HFFc6 (cell line): ENCODE measurements at places on chromosomes 2 and 18. TPM values are rescaled to one million over a fixed set of nuclear protein-coding genes. Genes with fewer than 3 reads are reported as not detected.

DNA sequence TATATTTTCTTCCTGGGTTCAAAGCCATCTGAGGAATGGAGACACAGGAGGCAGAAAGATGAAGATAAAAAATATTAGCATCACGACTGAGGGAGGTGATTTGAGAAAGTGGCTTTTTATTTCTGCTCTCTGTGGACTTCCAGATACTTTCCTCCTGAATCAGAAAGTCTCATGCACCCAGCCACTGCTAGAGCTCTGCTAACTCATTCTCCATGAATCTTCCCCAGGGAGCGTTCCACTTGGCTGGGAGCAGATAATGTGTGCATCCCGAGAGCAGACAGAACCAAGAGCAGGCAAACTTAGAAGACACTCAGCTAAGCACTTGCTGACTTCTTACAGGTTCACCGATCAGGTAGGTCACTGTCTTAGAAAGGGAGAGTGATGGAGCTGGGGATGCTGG, 264.1 kb upstream of the THUMPD2 start:
- peak; percentile 44 for DNase-seq

DNA sequence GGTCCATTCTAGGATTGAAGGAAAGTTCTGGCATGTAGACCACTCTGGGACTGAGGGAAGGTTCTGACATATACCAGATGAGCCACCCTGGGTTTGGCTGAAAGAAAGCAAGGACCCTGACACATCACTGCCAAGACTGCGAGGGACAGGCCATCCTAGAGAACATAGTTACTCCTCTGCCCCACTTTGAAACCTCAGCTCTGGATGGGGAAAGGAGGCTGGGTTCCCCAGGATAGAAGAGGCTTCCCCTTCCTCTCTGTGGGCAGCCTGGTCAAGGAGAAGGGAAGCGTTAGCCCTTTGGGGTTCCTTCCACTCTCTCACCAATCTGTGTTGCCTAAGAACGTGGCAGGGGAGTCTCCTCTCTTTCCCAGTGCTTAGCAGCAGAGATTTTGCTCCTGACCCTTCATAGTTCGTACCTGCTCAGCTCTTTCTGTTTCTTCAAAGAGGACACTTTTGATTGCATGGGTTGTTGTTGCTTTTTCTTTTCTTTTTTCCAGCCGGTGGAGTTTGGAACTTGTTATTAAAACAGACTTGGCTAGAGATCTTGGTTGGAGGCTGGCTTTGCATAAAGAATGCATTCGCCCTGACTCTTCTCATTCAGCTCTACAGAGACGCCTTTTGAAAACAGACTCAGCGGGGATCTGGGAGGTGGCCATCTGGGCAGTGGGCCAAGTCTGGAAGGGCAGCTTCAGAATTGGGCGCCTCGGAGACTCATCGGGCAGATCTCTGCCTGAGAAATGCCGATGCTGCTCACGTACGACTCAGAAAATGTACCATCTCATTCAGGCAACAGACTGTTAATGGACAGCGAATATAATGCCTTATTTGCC, 166.1 kb downstream of the CLIP4 start:
- DNase-seq: peak; percentile 39

DNA sequence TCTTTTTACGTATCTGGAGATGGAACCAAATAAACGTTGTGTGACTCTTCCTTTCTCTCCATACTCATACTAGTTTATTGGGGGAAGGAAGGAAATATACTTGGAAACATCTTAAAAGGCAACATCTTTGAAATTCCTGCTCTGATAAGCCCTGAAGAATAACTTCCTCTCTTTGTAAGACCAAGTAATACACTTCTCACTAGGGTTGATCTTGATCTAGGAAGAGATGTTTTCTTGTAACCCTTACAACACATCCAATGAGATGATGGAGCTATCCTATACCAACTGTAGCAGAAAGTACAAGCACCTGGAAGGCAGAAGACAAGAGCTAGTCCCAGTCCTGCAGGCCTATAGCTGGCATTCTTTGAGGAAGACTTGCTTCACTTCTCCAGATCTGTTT, 2.0 kb downstream of the ANKRD44 start:
- no peak for DNase-seq

DNA sequence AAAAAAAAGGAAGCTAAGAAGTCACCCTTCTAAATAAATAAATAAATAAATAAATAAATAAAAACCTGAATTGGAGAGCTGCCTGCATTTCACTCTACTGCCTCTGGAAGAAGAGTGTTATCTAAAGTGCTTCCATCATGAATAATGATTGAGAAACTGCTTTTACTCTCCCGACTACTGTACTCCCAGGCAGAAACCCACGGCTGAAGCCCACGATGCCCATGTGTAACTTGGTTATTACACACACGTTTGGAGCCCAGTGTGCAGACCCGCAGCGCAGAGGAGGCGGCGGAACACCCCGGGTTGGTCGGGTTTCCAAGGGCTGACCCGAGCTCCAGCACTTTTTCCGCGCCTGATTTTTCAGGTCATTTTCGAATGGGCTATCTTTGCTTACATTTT, 697 bp upstream of the SPATS2L start:
- peak; percentile 41 for DNase-seq

DNA sequence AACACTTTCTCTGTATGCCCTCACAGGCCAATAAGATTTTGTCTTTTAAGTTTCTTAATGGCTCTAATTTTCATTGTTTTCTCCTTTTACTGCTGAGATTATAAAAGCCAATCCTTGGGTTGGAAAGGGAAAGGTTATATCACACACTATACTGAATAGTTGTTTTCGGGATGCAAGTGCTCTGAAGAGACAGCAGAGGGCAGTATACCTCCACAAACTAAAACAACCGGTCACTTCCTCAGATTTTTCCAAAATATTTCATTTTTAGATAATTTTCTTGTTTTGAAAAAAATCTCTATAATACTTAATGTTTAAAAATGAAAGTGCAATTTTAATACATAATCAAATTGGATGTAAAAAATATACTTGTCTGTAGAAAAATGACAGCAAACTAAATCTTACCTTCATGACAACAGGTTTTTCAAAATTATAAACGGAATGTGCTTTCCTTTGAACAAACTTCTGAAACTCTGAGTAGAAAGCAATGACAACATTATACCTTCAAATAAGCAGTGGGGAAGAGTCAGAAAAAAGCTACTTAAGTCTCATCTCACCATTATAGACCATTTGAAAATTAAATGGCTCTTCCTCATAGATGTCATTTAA, 82.7 kb downstream of the ORC4 start:
- peak; percentile 10 for DNase-seq

- peak; percentile 6 for DNase-seq
Observed at GRCh38 chr18:3062798-3063680, 50.1 kb upstream of the LPIN2 start.

- DNase-seq: no peak
Observed at GRCh38 chr2:134149904-134150303, 104.0 kb upstream of the MGAT5 start.

- peak; percentile 67 for DNase-seq
Observed at GRCh38 chr2:176652300-176653182, 383.3 kb downstream of the MTX2 start.

GRCh38 chr2:220226546-220226945, 599.1 kb downstream of the SLC4A3 start:
- DNase-seq: no peak

- DNase-seq: no peak
Observed at GRCh38 chr18:79518028-79518682, 122.4 kb downstream of the NFATC1 start.

GRCh38 chr2:19874726-19875125, 27.1 kb downstream of the TTC32 start:
- no peak for DNase-seq

- no peak for DNase-seq
Observed at GRCh38 chr2:236814593-236814992, 245.0 kb downstream of the ACKR3 start.

- no peak for DNase-seq
Observed at GRCh38 chr2:71067567-71068217, 756 bp upstream of the NAGK start.

DNA sequence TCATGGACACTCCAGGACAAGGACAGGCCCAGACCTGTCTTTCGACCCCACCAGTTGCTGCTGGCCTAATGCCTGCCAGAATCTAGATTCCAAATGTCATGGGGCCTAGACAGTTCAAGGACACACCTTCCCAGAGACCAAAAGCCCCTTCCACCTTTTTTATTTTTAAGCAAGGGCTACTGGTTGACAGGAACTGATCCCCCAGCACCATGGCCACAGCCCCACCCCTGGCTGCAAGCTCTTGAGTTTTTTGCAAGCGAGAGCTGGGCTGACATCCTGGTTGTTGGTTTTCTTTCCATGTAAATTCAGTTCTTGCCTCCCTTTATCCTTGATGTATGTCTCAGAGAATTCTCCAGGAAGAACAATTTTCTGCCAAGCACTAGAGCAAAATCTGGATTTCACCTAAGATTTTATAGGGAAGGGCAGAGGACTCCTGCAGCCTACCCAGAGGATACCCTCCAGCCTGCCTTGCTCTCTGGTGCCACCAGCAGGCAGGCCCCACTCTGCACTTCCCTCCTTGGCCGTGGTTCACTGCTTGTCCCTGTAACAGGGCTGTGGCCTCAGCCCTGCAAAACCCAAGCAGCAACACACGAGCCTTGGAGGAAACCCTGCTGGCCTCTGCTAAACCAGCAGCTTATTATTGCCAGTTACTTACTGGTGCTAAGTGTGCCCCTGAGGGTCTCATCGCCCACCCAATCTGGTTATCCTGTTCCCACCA, 97.7 kb downstream of the TWIST2 start:
- DNase-seq: peak; percentile 55

- DNase-seq: no peak
Observed at GRCh38 chr2:207385076-207385475, 144.7 kb upstream of the CREB1 start.

DNA sequence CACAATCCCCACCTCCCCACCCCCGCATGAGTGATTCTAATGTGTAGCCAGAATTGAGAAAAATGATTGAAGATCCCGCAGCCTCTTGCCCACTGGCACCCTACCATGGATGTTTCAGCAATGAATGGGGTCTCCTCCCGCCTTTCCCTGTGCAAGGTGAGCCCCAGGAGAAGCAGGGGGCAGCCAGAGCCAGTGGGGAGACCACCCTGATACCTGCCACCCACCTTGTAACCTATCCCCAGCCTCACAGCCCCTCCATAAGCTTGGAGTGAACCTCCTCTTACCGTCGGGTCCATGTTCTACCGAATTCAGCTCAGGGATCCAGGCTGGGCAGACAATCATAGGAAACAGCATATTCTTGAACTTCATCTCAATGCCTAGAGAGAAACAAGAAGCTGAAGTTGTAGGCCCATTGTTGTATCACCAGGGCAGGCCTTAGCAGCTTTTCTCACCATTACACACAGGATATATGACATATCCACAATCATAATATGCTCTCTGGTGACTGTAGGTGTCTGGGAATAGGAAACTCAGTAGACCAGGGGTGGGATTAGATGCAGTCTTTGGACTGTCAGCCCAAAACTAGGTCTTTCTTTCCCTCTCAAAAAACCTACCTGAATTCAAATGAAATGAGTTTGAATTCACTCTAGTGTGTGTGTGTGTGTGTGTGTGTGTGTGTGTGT, 30.9 kb downstream of the XDH start:
- peak; percentile 24 for DNase-seq

GRCh38 chr18:72613534-72613930, 69.4 kb upstream of the CBLN2 start:
- no peak for DNase-seq

GRCh38 chr2:158745866-158746382, 49.2 kb upstream of the DAPL1 start:
- no peak for DNase-seq

- DNase-seq: peak; percentile 12
Observed at GRCh38 chr2:43818761-43819160, 19.9 kb downstream of the ABCG5 start.

DNA sequence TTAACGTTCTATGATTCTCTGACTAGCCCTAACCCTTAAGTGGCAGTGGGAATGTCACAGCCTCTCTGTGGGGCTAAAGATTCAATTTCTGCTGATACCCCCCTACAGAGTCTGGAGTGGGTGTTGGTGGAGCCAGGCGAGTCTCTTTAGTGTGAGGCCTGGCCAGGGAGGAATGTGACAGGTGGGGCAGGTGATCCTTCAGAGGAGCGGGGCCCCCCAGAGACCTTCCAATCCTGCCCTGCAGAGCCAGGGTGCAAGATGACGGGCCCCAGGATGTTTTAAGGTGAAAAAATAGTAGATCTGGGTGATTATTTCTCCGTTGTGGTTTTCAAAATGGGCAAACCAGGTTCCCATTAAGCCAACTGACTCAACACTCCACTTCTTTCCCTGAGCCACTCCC, 28.2 kb upstream of the DNMT3A start:
- no peak for DNase-seq

- DNase-seq: no peak
Observed at GRCh38 chr18:29326214-29326613, 1149.3 kb upstream of the CDH2 start.

DNA sequence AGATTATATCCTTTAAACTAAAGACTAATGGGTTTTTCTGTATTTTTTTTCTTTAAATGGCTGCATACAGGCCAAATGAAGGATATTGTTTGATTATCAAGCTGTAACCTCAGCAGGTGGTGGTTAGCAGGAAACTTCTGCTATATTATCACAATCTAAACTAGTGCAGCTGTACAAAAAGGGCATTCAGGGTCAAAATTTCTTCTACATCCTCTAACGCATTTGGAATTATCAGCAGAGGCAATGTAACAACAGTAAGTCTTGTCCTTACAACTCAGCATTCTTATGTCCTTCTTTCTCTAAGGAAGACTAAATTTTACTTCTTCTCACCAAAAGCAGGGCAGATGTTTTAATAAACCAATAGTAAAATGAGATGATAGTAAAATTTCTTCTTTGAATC, 135.8 kb upstream of the FN1 start:
- no peak for DNase-seq

DNA sequence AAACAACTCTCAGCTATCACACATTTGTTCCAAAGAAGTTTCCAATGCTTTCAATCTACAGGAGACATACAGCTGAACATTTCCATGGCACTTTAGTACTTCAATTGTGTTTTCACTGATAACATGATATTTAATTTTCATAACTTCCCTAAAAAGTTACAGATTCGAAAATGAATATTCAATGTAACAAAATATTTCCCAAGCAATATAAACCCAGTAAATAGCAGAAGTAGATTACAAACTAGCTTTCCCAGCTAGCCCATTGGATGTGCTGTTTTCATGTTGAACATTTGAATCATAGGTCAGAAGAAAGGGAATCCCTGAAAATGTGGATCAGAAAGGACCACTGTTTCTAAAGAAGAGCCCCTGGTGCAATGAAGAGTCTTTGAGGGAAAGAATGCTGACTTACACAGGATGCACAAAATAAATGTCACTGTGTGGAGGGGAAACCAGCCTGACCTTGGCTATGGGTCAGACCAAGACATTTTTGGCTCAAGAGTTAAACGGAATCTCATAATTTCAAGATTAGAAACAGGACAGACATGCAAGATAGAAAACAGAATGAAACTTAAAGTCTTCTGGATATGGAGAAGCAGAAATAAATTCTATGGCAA, 22.5 kb downstream of the CYTIP start:
- no peak for DNase-seq

The NR4A2 gene
- 2.1 to 6.4 TPM (median 2.9 TPM) in 3 replicates for total RNA-seq

The PSMA8 gene
- not detected in 3 replicates for total RNA-seq

The KIF1A gene
- not detected in 2 replicates for total RNA-seq

The SALL3 gene
- not detected in 2 replicates for total RNA-seq

The PAIP2B gene
- 0.16 to 0.40 TPM (median 0.25 TPM) in 3 replicates for total RNA-seq

The DHRS9 gene
- total RNA-seq: not detected in 3 replicates

The EEF1B2 gene
- 588 to 667 TPM (median 594 TPM) in 3 replicates for total RNA-seq

The HADHA gene
- total RNA-seq: 127 to 134 TPM (median 132 TPM) in 3 replicates

The UGT1A7 gene
- total RNA-seq: not detected in 3 replicates

The GYPC gene
- 19.7 to 30.6 TPM (median 20.4 TPM) in 3 replicates for total RNA-seq
